ENCODE measurements at places on chromosomes 13 and 19.
A peak's percentile ranks its signal among the peaks of the same experiment; 100 is the strongest.

GRCh38 chr13:29065142-29065541 lies 245.0 kb downstream of the MTUS2 start:
- DNase-seq = no peak

GRCh38 chr19:10797541-10798256 lies 38.3 kb downstream of the TMED1 start:
- DNase-seq = peak; percentile 89

- no peak for DNase-seq
Measured at GRCh38 chr19:8607386-8607785, 3.1 kb downstream of the ADAMTS10 start.

GRCh38 chr13:76683168-76683567 lies 203.0 kb downstream of the KCTD12 start:
- DNase-seq = no peak

- DNase-seq = no peak
Measured at GRCh38 chr13:24293746-24294145, 15.6 kb upstream of the C1QTNF9 start.

DNA sequence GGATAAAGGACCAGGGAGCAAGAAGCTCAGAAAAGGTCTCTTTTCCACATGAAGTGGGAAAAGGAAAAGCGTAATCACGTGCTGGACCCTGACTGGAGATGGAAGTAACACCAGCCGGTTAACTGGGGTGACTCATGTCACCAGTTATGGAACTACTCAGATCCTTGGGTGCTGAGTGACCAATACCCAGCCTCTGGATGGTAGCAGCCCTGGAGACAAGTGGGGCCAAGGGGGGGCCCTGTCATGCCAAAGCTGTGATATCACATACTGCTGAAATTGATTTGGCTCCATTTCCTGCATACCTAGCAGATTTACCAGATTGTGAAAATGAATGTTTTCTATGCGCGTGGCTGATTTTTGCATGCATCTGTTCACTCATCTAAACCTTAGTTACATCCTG lies 158.9 kb downstream of the ZIC5 start:
- no peak for DNase-seq

DNA sequence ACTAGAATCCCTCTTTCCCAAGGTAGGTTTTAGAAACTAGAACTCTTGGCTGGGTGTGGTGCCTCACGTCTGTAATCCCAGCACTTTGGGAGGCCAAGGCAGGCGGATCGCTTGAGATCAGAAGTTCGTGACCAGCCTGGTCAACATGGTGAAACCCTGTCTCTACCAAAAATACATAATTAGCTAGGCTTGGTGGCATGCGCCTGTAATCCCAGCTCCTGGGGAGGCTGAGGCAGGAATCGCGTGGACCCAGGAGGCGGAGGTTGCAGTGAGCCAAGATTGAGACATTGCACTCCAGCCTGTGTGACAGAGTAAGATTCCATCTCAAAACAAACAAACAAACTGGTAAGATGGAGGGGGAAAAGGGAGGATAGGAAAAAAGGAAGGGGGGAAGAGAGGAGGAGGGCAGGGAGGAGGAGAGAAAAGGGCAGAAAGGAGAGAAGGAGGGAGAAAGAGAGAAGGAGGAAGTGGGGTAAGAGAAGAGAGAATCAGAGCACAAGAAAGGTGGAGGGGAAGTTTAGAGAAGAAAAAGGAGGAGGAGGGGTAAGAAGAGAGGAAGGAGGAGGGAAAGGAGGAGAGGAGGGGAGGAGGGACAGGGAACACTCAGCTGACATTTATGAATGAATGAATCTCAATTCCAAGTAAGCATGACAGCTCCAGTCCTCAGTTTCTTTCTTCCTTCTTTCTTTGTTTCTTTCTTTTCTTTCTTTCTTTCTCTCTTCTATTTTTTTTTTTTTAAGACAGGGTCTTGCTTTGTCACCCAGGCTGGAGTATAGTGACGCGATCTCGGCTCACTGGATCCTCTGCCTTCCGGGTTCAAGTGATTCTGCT lies 2.6 kb upstream of the SLC27A1 start:
- peak; percentile 41 for DNase-seq

DNA sequence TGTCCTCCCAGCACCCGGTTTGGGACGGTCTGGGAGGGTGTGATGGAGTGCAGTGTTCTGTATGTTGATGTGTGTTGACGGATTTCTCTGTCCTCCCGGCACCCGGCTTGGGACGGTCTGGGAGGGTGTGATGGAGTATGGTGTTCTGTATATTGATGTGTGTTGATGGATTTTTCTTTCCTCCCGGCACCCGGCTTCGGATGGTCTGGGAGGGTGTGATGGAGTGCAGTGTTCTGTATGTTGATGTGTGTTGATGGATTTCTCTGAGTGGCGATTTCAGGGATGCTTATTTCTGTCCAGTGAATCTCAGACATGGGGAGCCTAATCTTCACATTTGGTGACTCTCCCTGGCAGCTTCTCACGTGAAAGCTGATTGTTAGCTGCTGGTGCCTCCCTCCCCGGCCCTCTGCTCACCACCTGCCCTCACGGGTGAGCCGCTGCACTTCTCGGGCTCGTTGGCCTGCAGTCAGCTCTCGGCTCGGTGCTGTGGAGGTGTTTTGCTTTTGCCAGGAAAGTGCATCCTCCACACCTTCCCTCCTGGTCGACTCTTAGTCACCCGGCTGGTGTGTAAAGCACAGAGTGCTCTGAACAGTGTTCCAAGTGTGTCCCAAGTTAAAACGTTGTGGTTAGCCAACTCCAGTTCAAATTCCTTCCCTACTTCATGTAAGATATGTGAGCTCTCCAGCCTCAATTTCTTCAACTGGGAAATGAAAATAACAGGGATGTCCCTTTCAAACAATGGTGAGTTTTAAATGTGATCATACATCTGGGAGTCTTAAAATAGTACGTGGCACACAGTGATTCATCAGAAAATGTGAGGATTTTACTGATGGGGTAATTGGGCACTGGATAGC lies 54.6 kb downstream of the ATP11A start:
- DNase-seq = peak; percentile 89

- DNase-seq = no peak
Measured at GRCh38 chr19:50796128-50796633, 6.0 kb downstream of the ACP4 start.

DNA sequence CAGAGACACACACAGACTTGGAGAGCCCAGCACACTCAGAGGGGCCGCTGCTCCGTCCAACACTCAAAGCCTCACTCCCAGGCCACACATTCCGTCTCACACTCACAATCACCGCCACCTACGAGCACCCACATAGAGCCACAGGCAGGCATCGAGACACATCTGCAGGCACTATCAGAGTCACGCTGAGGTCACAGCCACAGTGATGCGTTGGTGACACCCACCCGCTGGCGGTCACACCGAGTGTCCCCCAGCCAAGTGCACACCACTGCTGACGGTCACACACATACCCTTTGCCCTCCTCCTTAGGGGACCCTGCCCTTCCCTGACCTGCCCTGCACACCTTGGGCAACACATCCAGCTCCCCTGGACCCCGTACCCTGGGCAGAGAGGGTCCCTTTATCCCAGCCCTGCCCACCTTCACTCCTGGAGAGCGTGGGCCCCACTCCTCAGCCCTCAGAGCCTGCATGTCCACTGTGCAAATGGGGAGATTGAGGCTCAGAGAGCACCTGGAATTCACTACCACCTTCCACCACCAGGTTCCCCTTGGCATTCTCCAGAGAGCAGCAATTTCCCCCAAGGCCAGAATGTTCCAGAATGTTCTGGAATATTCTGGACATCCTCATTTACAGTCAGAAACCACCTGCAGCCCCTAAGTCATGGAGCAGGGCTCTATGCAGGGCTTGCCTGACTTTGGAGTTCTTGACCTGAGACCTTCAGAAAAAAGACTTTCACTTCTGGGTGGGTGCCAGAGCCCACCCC lies 5.4 kb downstream of the FUT5 start:
- no peak for DNase-seq

GRCh38 chr13:19862481-19863313 lies 752 bp downstream of the ZMYM5 start:
- DNase-seq = peak; percentile 82

GRCh38 chr13:41196011-41196410 lies 1.6 kb upstream of the KBTBD7 start:
- no peak for DNase-seq

DNA sequence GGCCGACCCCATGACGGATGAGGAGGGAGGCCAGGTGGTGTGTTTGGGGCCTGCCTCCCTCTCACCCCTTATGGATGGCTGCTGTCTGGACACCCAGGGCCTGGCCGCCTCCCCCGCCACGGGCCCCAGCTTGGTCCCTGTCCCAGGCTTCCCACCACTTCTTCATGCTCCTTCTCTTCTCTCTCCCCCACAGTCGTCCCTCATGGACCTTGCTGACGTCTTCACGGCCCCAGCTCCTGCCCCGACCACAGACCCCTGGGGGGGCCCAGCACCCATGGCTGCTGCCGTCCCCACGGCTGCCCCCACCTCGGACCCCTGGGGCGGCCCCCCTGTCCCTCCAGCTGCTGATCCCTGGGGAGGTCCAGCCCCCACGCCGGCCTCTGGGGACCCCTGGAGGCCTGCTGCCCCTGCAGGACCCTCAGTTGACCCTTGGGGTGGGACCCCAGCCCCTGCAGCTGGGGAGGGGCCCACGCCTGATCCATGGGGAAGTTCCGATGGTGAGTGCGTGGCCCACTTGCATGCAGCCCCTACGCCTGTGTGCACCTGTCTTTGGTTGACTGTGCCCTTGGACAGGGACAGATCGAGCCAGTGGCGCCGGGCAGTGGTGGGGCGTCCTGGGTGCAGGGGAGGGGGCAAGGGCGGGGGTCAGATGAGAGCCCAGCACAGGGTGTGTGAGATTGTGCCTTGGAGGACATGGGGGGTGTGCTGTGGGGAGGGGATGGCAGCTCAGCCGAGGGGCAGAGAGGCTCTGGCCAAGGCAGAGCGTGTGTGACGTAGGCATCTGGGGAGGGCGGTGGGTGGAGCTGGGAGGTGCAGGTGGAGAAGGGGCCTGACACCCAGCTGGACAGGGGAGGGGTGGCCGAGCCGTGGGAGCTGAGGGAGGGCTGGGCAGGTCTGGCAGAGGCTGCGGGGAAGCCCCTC lies 16.8 kb downstream of the EPN1 start:
- DNase-seq = no peak

DNA sequence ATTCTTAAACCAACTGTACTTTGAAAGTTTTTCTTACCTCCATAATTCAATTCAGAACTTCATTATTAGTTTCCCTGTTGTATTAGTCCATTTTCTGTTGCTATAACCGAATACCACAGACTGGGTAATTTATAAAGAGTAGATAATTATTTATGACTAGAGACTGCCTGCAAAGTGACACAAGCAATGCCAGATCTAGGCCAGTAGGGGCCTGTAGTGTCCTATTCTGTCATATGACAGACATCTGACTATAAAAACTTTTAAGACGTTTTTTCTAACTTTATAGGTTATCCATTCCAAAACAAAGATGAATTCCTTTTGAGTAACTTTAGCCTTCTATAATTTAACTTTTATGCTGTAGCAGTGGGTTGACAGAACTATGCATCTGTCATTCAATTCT lies 2783.8 kb downstream of the PCDH9 start:
- DNase-seq = no peak

GRCh38 chr13:39509616-39510315 lies 93.2 kb downstream of the LHFPL6 start:
- no peak for DNase-seq

GRCh38 chr19:45403272-45403671 lies 1.6 kb downstream of the PPP1R13L start:
- DNase-seq = no peak

DNA sequence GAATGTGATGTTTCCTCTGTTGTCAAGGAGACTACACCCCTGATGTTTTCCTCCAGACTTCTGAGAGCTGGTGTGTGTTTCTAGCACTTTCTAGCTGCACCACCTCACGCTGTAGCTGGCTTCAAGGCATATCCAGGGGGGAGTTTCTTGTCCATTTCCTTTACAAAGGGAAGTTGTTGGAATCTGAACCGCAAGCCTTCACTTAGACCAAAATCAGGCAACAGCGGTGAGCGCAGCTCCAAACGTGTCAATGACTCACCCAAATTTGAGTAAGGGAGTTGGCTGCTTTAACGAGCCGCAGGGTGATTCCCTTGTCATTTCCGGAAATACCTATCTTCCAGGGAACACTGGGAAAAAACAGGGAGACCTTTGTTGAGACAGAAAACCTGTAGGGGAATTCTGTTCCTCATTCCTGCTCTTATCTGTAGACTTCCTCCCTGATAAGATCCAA lies 2.5 kb downstream of the LDLR start:
- DNase-seq = peak; percentile 16

Measured in posterior cingulate gyrus (tissue), 11 donors.